Karpas-422 (cell line): ENCODE measurements at places on chromosomes 4 and X. TPM values are rescaled to one million over a fixed set of nuclear protein-coding genes. Genes with fewer than 3 reads are reported as not detected.

OPRPN gene
- not detected in 2 replicates for total RNA-seq

SPOCK3 gene
- total RNA-seq: 0.65 TPM in 1 of 2 replicates, not detected in the other

HPGDS gene
- total RNA-seq: not detected in 2 replicates

RNF128 gene
- total RNA-seq: not detected in 2 replicates

FABP2 gene
- not detected in 2 replicates for total RNA-seq

GRCh38 chr4:1603413-1604135 lies 80.5 kb downstream of the FAM53A start:
- no peak for DNase-seq

DNA sequence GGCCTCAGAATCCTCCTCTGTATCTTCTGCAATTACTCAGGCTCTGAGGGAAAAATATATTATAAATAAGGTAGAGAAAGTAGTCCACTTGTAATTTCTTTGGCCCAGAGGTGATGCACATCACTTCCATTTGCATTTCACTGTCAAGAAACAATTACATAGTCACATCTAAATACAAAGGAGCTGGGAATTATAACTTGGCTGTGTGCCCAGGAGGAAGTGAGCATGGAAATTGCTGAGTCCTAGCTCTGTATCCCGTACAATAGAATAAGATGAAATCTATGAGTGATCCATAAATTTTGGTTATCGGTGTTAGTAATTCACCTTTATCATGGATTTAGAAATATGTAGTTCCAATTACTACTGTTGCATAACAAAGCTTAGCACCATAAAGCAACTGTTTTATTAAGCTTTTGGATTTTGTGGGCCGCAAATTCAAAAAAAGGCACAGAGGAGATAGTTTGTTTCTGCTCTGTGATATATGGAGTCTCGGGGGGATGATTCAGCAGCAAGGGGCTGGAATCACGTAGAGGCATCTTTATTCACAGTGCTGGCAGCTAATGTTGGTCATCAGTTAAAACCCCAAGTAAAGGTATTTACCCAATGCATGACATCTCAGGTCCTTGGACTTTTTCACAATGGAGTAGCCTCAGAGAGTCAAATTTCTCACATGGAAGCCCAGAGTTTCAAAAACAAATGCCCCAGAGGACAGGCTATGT lies 241.4 kb upstream of the GALNT7 start:
- no peak for DNase-seq

GRCh38 chr4:11821772-11822430 lies 393.2 kb upstream of the HS3ST1 start:
- DNase-seq: no peak

- DNase-seq: no peak
Measured at GRCh38 chr4:91147067-91147466, 1019.9 kb downstream of the CCSER1 start.

DNA sequence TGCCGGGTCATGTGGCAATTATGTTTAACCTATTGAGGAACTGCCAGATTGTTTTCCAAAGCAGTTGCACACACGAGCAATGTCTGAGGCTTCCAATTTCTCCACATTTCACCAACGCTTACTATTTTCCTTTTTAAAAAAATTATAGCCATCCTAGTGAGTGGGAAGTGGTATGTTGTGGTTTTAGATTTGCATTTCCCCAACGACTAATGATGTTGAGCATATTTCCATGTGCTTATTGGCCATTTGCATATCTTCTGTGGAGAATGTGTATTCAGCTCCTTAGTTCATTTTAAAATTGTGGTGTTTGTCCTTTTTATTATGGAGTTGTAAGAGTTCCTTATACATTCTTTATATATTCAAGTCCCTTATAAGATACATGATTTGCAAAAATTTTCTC lies 60.2 kb downstream of the MTMR1 start:
- peak; percentile 45 for DNase-seq

DNA sequence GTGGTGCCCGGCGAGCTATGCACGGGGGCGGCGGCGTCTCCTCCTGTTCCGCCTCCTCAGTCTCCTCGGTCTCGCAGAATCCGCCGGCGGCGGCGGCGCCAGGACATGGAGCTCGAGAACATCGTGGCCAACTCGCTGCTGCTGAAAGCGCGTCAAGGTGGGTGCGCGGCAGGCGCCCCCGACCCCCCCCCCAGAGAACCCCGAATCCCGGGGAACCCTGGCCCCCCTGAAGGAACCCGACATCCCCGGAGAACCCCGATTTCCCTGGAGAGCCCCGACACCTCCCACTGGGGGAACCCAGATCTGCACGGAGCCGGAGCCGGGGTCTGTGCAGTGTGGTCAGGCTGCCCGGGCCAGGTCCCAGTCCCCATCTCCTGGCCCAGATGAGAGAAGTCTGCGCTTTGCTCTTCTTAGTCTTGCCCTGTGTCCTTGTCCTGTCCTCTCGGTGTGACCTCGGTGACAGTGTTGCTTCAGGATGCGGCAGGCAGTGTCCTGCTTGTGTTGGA lies 648 bp downstream of the GRK4 start:
- peak; percentile 81 for DNase-seq

- no peak for DNase-seq
Measured at GRCh38 chrX:40267334-40268187, 169.8 kb upstream of the BCOR start.

GRCh38 chr4:157221895-157222770 lies 1.6 kb downstream of the GRIA2 start:
- no peak for DNase-seq
